Esophagus mucosa (tissue), 1 donor: ENCODE measurements at places on chromosomes 6 and 20. TPM values are rescaled to one million over a fixed set of nuclear protein-coding genes. Genes with fewer than 3 reads are reported as not detected.

The ASXL1 gene
- 27.5 TPM for total RNA-seq

The ERVFRD-1 gene
- not detected for total RNA-seq

GRCh38 chr6:139708337-139709199, 334.1 kb upstream of the CITED2 start:
- no peak for ATAC-seq

- no peak for ATAC-seq
Observed at GRCh38 chr20:48832405-48832730, 4.6 kb upstream of the PREX1 start.

DNA sequence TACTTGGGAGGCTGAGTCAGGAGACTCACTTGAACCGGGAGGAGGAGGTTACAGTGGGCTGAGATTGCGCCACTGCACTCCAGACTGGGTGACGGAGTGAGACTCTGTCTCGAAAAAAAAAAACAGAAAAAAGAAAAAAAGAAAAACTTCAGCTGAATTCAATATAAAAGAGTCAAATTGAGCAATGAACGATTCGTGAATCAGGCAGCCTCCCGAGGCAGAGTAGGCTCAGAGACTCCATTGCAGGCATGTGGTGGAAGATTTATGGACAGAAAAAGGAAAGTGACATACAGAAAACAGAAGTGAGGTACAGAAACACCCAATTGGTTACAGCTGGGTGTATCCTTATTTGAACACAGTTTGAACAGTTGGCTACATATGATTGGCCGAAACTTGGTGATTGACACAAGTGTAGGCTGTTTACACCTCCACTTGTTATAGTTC, 56.3 kb downstream of the HLA-DPB1 start:
- no peak for ATAC-seq

- ATAC-seq, result no peak
Observed at GRCh38 chr6:168101590-168102314, 22.7 kb upstream of the FRMD1 start.

GRCh38 chr6:168609914-168610490, 169.0 kb downstream of the SMOC2 start:
- ATAC-seq, result no peak

- no peak for ATAC-seq
Observed at GRCh38 chr20:34512266-34512954, 3.8 kb upstream of the DYNLRB1 start.
